ENCODE measurements at places on chromosomes 12 and 14.

DNA sequence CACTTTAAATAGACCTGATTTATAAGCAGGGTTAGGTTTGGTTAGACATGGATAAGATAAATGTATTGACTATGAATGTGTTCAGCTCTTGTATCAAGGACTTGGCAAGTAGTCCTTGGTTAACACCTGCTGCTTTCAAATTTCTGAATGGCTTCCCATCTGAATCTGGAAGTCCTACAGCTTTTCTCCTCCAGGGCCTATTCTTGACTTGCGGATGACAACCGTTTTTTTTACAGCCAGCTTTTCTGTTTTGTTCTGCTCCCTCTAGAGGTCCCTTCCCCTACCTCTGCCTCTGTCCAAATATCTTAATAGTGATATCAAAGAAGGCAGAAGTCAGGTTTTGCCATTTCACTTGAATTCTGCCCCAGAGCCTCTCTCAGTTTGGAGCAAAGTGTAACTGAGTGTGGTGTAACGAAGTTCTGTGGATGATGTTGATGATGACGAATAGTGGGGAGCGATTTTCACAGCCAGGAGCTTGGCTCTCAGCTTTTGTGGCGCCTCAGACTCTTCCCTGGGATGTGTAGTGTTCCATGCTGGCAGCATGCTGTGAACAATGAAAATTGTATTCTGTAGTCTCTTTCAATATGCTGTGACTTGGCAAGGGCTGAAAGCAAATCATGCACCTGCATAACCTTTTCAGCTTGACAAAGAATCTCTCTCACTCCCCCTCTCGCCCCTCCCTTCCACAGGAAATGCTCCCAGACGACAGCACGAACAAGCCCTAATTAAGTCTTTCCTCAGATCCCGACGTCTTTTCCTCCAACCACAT, 5.0 kb upstream of the SLC4A8 start:
- DNase-seq: peak; percentile 38

GRCh38 chr14:32623300-32624093, 294.4 kb downstream of the AKAP6 start:
- no peak for DNase-seq

DNA sequence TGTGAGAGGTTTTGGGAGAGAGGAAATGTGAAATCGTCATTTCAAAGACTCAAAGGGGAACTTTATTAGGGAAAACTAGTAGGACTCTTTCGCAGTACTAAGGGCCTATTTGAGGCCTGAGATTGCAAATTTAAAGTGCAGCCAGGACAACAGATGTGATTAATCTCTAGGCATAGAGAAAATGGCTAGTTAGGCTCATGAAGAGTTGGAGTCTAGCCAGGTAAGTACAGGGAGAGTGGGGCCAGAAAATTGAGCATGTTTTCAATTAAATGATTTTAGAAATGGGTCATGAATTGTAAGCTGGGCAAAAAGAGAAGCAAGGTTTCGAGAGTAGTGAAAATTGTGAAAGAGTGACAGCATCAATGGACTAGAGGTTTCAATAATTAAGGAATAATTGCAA, 91.9 kb upstream of the LMNTD1 start:
- no peak for DNase-seq

DNA sequence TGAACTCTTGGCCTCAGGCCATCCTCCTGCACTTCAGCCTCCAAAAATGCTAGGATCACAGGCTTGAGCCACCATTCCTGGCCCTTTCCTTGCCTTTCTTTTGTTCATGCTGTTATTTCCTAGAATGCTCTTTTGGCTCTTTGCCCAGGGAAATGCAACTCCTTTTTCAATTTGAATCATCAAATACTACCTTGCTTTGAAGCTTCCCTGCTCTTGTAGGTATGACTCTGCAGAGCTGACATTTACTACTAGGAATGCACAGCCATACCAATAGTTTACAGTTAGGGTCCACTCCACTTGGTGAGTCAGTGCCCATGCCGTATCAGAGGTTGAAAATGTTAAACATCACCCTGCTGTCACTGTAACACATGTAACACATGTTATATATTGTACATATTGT, 107.0 kb upstream of the CRY1 start:
- no peak for DNase-seq

DNA sequence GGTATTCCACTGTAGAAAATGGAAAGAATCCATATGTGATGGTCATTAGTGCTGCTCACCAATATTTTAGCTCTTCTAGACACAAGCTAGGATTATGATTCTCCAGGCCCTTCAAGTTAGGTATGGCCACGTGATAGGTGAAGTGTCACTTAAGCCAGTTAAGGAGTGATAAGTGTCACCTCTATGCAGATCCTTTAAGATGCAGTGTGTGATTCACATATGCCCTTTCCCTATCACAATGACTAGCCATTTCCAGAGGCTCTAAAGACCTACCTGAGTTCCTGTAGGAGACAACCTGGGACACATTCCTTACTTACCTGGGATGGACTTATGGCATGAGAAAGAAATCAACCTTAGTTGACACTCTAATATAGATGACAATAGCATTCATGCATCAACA, 343.2 kb downstream of the NELL2 start:
- DNase-seq: no peak

GRCh38 chr12:126770188-126770587, 1496.8 kb upstream of the TMEM132C start:
- no peak for DNase-seq

DNA sequence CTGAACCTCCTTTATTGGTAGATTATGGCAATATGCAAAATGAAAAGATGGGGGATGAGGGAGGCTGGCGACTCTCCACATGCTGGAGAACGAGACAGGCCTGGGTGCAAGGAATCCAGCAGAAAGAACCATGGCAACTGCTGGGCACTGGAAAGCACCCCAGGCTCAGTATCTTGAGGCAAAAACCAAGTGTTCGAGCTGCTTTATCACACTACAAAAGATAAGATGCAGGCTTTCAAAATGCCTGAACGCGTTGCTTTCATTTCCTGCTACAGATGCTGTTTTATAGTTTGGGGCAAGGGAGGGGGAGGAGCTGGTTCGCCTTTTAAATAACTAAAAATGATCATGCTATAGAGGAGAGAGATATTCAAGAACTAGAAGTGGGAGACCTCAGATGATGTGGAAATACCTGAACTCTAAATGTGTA, 38.9 kb downstream of the NIN start:
- no peak for DNase-seq

DNA sequence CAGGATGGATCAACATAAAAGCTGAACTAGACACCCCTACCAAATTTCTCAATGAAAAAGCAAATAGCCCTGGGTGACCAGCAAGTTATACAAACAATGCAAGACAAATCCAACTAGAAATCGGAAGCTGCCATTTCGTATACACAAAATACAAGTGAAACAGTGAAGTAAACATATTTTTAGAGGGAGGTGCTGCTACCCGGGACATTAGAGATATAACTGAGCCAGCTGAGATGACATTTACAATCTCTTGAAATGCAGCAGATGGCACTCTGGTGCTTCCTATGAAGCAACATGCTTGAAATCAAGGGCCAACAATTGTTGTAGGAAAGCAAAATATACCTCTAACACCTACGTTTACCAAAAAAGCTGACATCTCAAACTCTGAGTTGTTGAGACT, 25.5 kb downstream of the BDKRB1 start:
- DNase-seq: no peak

DNA sequence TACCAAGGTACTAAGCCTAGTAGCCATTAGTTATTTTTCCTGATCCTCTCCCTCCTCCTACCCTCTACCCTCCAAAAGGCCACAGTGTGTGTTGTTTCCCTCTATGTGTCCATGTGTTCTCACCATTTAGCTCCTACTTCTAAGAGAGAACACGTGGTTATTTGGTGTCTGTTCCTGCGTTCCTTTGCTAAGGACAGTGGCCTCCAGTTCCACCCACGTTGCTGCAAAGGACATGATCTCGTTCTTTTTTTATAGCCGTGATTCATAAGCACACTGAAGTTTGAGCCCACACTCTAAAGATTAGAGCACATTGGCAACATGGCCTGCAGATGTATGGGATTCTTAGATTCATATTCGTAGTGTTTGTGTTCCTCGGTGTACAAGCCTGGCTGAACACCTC, 8.1 kb upstream of the STX2 start:
- no peak for DNase-seq

DNA sequence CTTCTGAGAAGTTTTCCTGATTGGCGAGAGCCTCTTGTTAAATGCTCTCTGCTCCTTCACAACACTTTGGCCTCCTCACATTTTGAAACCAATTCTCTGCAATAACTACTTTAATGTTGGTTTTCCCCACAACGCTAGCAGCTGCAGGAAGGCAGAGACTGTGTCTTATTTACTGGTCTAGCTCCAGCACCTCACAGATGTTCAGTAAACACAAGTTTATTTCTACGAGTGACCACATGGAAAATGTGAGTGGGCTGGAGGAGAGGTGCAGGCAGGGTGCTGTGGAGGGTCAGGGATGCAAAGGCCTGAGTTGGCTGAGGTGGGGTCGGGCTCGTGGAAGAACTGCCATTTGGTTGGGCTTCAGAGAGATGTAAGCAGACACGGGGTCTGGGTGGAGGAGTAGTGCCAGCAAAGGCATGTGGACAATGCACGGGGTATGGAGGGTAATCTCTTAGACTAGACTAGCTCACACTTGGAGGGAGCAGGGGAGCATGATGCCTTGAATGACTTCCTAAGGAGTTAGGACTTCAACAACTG, 117.4 kb upstream of the RTL1 start:
- no peak for DNase-seq

DNA sequence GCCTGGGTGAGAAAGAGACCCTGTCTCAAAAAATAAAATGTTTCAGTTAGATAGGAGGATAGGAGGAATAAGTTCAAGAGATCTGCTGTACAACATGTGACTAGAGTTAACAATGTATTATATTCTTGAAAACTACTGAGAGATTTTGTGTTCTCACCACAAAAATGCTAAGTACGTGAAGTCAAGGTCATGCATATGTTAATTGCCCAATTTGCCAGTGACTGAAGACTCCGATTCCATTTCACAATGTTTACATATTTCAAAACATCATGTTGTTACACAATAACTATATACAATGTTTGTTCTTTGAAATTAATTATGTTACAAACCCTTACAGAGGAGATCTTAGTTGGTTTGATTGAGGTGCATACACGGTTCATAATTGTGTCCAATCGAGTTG, 52.1 kb downstream of the SLC15A4 start:
- DNase-seq: no peak

- no peak for DNase-seq
Observed at GRCh38 chr12:2118061-2118460, 65.3 kb downstream of the CACNA1C start.

DNA sequence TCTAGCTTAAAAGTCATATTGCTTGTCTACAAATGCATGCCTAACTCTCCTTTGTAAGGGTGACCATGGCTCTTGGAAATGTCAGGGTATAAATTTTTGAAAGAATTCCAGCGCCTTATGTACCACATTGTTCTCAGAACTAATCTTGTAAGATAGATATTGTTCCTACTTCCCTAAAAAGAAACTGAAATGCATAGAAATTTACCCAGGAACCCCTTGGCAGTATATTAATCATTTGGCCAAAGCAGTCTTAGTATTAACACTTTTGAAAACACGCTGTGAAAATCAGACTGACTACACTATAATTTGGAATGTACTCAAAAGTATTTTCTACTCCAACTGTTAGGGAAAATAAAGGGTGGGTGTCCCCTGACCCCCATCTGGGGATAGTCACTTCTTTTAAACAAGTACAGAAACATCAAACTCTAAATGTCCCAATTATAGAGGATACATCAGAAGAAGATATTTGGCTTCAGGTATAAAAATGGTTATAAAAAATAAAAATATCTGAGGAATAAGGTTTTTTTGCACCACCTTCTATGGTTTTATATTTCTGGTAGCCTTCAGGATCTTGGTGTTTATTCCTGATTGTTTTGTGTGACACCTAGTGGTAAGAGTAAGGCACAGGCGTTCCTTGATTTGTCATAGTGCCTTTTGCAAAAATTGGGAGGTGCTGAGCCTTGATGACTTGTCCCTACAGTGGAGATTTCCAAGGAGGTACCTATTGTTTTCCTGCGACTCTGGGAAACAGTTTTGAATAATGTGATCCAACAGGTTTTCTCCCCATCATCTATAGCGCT, 2.2 kb upstream of the NFKBIA start:
- DNase-seq: peak; percentile 66

GRCh38 chr14:66378712-66379505, 107.3 kb upstream of the CCDC196 start:
- no peak for DNase-seq

DNA sequence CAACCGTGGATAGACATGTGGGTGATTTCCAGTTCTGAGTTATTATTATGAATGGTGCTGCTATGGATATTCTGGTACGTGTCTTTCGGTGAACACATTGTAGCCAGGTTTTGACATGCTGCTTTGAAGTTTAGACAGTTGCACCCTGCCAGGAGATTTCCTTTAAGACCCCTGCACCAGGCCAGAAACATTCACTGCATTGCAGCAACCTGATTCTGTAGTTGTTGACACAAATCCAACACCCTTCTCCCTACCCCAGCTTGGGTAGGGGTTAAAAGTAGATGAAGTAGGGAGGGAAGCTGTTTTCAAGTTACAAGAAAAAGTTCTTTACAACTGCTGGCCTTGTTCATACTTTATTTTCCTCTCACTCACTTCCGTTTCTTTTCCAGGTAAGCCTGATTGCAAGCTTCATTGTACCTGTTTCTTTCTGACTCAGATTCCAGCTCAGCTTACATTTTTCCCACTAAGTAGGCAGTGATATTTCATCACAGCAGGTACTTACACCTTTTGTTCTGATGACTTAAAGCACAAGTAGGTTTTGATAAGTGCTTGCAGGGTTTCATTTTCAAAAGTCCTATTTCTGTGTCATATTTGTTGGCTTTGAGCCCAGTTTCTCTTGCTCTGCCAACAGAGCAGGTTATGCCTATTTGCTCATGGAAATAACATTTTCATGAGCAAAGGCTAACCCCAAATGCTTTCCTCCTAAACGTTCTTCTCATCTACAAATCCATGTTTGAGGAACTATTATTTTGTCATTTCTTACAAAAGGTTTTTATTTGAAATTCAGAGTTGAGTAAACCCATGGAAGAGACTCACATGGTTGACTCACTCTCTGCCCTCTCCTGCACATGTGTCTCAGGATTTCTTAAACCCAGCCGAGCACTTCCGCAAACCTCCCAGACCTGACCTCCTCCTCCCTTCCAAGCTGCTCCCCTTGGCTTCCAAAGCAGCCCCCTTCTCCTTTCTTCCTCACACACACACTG, 12.1 kb upstream of the LTA4H start:
- DNase-seq: peak; percentile 21

GRCh38 chr14:75433631-75434071, 5.8 kb downstream of the JDP2 start:
- no peak for DNase-seq

GRCh38 chr12:49873361-49873934, 30.3 kb downstream of the FAIM2 start:
- DNase-seq: peak; percentile 1

DNA sequence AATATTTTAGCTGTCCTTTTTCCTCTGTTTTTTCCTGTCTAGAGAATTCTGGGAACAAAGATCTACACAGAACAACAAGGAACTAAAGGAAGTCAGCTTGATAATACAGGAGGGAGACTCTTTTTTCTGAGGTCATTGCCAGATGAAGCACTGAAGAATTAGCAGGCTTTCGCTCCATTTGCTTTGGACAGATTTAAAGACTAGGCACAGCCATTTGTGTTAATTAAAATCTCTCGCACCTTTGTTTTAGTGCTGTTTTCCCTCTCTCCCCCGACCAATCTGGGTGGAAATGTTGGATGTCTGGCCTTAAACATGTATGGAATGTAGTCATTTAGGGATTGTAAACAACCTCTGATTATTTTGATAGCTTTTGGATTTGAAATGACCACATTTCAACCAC, 9.6 kb upstream of the GPHN start:
- DNase-seq: no peak

Measured in iPS-NIHi11 (cell line).